ENCODE measurements at places on chromosomes 5 and 9.

DNA sequence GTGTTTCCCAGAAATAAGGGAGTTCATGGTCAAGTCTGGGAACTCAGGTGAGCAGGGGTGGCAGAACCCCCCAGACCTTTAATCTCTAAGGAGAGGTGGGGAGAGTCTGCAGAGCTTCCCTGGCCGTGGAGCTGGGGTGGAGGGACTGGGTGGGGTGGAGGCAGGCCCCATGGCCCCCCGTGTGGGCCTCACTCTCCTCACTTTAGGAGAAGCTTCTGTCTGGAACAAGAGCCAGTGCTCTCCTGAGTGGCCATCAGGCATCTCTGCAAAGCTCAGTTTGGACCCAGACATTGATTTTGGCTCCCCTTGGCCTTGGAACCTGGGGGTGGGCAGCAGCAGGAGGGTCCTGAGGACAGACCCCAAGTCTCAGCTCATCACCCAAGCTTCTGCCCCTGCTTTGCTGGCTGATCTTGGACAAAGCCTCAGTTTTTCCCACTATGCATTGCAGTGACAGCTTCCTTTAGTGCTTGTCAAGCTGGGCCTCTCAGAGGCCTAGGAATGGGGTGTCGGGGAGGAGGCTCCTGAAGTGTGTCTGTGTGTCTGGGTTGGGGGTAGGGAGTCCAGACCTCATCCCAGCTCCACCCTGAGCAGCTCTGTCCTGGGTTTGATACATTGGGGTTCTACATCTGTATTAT lies 3.5 kb upstream of the GBGT1 start:
- DNase-seq = no peak

DNA sequence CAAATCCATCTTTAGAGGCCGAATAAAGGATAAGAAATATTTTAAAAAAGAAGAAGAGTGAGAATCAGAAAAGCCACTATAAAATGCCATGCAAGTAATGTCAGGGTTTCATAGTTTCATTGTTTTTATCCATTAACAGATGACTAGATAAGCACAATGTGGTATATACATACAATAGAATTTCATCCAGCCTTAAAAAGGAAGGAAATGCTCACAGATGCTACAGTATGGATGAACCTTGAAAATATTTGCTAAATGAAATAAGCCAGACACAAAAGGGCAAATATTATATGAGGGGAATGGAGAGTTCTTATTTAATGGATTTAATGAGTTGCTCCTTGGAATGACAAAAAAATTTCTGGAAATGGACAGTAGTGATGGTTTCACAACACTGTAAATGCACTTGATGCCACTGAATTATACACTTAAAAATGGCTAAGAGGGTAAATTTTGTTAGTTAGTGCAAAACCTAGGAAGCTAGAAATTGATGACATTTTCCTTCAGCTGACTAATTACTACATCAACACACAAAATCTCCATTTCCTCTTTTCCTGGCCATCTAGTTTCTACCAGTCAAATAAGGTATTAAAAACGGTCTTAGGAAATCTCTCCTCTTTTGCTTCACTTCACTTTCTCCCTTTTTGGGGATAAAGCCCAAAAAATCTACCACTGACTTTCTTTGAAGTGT lies 86.6 kb downstream of the GNA14 start:
- DNase-seq = no peak

- no peak for DNase-seq
Observed at GRCh38 chr9:137476856-137477255, 17.7 kb upstream of the NSMF start.

GRCh38 chr9:81601639-81602623 lies 87.4 kb downstream of the TLE1 start:
- no peak for DNase-seq

GRCh38 chr9:77830618-77831285 lies 182.6 kb upstream of the GNA14 start:
- DNase-seq = no peak

DNA sequence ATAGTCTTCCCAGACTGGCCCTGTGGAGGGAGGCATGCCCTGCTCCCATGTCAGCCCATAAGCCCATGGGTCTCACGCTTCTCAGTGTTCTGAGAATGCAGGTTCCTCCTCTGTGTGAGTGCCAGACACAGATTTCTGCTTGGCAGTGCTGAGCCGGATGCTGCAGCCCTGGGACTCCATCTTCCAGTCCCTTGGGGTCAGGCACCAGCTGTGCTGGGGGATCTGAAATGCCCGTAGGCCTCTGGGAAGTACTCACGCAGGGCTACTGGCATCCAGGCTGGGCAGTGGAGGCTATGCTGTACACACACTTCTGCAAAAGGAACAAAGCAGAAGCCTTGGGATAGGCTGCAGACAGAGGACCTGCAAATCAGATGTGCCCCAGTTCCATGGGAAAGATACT lies 1944.6 kb downstream of the EFNA5 start:
- no peak for DNase-seq

DNA sequence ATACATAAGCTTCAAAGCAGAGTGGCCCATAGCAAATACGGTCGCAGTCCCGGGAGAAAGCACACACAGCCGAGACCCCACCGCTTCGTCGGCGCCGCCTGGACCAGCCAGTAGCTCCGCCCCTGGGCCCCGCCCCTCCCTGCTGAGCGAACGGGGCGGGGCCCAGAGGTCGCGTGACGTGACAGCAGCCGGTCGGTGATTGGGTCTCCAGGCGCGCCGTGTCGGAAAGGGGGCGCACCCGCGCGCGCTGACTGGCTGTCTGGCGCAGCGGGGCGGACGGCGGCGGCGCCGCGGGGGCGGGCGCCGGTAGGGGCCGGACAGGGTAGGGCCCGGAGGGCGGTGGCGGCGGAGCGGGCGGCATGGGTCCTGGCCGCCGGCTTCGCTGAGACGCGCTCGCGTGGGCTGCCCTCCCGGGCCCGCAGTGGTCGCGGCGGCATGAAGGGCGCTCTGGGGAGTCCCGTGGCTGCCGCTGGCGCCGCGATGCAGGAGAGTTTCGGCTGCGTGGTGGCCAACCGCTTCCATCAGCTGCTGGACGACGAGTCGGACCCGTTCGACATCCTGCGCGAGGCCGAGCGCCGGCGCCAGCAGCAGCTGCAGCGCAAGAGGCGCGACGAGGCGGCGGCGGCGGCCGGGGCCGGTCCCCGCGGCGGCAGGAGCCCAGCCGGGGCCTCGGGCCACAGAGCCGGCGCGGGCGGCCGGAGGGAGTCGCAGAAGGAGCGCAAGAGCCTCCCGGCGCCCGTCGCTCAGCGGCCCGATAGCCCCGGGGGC lies at the start of gene HABP4:
HABP4 (plus strand) TSS at position 325 of the 768 bp plus-strand sequence; CDS start at position 436, 111 bp downstream.
- peak; percentile 73 for DNase-seq

GRCh38 chr5:25027526-25027925 lies 382.7 kb upstream of the CDH10 start:
- DNase-seq = no peak

DNA sequence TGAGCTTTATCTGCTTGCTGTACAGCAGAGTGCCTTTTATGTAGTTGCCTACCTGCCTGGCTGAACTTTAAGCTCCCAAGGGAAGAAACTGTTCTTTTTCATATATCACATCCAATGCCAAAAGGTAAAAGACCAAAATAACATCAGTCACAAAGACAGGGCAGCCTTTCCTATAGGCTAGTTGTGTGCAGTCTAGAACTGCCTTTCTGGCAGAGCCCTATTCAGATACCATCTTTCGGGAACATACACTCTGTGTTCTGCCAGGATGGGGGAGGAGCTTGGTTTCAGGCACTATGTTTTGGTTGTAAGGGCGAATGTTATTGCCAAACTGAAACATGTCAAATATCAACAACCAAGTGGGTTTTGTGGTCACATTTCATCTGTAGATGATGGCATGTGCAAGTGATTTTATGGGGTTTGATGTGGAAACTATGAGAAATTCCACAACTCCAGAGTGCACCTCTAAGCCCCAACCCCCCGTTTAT lies 314.5 kb downstream of the ADGRV1 start:
- DNase-seq = no peak

- DNase-seq = no peak
Observed at GRCh38 chr5:168648016-168648415, 68.8 kb upstream of the PANK3 start.

- DNase-seq = no peak
Observed at GRCh38 chr5:68290847-68291246, 75.3 kb downstream of the PIK3R1 start.

GRCh38 chr9:73059247-73059646 lies 92.4 kb upstream of the ANXA1 start:
- no peak for DNase-seq

DNA sequence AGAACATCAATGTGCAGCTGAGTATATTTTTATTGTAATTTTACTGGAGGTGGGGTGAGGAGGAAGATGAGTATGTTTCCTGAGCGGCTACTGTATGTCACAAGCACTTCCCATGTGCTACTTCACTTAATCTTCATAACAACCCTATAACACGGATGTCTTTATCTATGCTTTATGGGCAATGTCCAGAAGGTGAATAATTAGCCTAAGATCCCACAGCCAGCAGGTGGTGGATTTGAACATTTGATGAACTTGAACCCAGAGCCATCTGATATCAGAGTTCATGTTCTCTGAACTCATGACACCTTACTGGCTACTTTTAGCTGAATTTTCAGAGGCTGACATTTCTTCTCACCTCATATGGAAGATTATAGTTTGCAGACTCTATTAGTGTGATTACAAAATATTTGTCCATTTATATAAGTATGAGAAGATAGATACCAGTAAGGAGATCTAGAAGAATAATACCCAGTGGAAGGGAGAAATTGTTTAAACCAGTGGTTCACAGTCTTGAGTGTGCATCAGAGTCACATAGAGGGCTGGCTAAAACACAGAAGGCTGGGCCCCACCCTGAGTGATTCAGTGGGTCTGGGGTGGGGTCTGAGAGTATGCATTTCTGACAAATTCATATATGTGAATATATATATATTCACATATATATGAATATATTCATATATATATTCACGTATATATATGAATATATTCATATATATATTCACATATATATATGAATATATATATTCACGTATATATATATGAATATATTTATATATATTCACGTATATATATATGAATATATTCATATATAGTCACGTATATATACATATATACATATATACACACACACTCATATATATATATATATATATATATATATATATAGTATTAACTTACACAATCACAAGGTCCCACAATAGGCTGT lies 164.4 kb upstream of the NR3C1 start:
- DNase-seq = no peak

- DNase-seq = no peak
Observed at GRCh38 chr9:85278769-85279168, 463.0 kb downstream of the AGTPBP1 start.

DNA sequence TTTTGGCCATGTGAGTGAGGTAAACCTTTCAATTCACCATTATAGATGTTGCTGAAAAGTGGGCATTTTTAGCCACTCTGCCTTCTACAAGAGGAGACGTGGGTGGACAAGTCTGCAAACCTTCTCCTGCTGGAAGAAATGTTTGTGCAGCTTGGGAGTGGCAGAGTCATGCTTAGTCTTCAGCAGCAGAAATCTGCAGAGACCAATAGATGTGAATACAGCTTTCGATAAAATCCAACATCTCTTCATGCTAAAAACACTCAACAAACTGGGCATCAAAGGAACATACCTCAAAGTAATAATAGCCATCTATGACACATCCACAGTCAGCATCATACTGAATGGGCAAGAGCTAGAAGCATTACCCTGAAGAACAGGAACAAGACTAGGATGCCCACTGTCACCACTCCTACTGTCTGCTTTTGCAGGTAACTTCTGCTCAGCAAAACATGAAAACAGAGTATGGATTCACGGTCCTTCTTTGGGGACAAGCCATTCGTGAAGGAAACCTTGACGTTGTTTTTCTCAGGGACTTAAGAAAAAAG lies 91.3 kb downstream of the RALGPS1 start:
- no peak for DNase-seq

DNA sequence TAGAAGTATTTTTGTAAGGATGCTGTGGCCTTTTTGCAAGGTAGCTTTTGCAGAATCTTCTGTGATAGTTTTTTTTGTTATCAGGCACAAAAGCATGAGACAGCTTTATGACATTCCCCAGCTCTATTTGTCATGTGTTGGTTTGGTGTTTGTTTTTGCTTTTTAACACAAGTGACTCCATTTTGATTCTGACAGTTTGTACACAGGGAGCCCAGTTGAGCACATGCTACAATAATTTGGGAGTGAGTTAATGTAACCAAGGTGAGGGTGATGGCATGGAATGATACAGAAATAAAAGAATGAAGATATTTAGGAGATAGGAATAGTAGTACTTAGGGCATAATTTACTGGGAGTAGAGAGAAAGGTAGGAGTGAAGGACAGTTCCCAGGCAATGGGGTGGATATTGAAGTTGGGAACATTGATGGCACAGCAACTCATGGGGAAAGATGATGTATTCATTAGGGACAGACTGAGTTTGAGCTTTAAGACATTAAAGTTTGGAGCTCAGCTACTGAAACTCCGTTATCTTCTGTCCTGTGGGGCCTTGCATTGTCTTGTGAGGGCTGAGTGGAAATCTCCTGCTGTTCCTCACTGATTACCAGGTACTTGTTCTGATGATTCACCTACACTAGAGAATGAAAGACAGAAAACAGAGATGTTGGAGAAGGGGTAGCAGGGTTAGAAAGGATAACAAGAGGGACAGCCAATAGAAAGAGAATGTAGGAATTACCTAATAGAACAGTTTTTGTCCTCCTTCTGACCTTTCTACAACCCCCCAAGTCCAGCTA lies 88.3 kb upstream of the CCDC112 start:
- DNase-seq = no peak

- DNase-seq = no peak
Observed at GRCh38 chr9:96554326-96554725, 65.3 kb downstream of the CDC14B start.

DNA sequence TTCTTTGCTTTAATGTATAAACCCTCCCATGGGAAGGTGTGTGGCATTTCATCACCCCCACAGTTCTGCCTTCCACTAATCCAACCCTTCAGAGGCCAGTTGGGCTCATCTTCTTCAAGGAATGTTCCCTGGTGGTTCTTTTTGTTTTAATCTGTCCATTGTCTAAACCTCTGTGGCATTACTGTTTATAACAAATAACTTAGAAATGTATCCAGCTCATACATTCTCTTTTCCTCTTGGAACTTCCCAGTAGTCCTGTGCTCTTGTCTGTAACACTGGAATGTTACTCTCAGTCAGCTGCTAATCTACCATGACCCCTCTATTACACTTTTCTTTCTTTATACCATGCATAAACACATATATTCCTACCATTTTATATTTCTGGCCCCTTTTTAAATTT lies 213.5 kb upstream of the TARS1 start:
- DNase-seq = no peak

DNA sequence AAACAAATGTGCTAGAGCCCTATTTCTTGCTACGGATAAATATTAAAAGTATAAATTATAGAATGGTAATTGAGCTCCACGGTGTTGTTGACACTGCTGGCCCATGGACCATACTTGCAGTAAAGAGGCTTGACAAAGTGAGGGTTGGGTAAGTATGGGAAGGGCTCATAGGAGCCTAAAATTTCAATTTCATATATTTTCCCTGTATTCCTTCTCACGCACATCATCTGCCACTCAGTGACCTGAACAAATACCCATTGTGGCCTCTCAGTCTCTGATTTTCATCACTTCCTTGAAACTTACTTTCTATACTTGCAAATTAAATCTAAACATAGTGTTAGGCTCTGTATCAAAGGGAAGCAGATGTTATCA lies 116.5 kb downstream of the PIK3R1 start:
- DNase-seq = no peak
